Caki2 (cell line): ENCODE measurements at places on chromosomes 12 and 14.
A peak's percentile ranks its signal among the peaks of the same experiment; 100 is the strongest.

DNA sequence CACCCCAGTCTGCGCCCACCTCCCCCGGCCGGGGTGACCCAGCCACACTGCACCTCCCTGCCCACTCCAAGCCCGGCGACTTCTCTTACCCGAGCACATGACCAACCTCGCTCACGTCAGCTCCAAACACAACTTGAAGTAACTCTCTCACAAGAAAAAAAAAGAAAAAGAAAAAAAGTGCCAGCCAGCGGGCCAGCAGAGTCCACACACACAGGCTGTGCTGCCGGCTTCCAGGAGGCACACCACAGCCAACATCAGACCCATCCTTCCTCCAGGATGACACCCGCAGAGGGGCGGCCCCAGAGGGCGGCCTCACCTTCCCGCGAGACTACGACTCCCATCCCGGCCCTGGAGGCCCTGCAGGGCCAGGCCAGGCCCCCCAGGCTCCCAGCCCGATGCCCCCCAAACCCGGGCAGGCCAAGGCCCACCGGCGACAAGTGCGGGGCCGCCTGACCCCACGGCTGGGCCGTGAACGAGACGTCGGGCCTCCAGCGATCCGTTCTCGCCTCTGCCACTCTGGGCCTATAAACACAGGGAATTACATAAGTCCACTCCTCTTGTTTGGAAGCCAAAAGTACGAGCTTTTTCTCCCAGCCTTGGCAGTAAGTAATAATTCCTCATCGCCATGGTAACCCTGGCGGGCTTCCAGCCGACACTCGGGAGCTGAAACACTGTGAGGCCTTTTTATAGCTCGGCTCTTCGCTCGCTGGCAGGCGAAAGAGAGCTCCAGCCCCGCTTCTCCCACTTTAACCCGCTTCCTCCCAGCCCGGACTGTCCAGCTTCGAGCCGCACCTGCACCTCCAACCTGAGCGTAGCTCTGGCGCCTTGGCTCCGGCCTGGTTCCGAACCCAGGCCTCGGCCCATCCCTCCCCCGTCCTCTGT is 49.1 kb downstream of the NCOR2 start:
- peak; percentile 97 for DNase-seq

DNA sequence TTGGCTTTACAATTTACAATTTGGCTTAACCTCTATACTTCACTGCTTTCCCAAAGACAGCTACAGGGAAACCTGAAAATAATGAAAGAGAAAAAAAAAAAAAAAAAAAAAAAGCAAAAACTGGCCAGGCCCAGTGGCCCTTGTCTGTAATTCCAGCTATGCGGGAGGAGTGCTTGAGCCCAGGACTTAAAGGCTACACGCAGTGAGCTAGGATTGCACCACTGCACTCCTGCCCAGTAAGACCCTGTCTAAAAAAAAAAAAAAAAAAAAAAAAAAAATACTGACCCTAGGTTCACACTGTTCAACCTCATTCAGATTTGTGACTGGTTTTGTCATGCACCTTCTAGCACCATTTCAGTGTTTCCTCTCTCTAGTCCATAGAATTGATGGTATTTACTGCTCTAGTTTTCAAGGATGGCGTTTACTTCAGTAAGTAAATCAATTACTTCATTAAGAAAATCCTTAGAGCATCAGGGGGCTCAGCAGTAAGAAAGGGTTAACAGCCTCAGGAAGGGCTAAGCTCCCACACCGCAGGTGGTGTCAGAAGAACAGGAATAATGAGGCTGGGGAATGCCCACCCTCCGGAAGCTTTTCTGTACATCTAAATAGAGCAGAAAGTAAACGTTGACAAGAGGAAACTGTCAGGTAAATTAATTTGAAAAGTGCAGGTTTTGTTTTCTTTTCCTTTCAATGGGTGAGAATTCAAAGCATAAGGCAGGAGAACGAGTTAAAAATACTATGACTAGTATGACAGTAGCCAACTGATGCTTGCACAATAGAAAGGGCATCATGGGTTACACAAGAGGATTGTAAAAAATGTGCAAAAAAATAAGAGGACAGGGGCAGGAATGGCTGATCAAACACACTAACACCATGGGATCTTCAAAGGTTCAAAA is 115.0 kb upstream of the MDM1 start:
- DNase-seq, result no peak

DNA sequence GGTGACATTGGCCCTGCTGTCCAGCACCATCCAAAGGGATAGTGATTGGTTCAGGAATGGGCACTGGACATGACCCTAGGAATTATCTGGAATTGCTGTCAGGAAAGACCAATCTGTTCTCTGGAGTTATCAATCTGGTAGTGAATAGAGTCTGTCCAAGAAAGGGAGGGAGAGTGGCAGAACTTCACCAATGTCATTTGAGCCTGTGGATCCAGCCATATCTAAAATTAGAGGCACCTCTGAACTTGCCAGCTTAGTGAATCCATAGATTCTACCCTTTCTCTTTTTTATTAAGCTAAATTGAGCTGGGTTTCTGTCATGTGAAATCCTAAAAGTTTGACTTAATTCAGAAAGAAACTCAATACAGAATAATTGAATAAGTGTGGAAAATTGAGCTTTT is 93.9 kb downstream of the NKX2-1 start:
- no peak for DNase-seq

DNA sequence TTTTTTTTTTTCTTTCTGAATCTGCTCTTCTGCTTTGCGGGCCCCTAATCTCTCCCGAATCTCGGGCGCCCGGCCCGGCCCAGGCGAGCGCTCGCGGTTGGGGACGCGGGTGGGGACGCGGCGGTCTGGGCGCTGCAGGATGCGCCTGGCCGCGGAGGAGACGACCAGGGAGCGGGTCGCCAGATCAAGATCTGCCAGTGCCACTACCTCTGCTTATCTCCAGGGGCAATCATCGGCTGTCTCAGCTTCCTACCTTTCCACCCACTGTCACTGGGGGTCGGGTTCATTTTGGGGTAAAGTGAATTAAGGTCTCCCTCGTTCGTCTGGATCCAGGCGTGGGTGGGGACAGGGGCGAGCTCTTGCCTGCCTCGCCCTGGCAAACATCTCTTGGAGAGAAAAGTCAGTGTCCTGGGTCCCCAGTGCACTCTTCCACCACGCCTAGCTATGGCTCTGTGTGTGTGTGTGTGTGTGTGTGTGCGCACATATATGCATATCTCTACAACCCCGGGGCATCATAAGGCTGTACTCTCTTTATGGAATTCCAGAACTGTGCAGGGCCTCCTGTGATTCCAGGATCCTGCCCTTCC is 422.3 kb downstream of the VRK1 start:
- no peak for DNase-seq

- no peak for DNase-seq
These were observed 115.9 kb downstream of the NTN4 start for GRCh38 chr12:95674631-95675030.

DNA sequence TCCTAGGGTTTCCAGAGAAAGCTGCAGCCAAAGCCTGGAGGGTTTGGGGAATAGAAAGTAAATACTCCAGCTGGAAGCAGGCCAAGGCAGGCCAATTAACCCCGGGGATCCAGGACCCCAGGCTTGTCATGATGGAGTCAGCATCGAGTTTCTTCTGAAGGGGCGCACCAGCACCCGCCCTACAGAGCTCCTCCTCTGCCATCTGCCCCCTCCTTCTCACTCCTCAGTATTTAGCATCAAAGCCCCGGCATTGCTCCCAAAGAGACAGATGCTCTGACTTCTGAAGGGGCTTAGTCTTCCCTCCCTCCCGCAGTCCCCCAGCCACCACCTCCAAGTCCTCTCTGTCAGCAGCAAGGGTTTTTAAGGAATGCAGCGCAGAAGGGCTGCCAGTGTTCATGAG is 285.1 kb upstream of the NOS1 start:
- no peak for DNase-seq

- DNase-seq, result no peak
These were observed 31.0 kb upstream of the SLC38A1 start for GRCh38 chr12:46299851-46300250.

- no peak for DNase-seq
These were observed 181.4 kb downstream of the EFCAB11 start for GRCh38 chr14:89773151-89773550.

DNA sequence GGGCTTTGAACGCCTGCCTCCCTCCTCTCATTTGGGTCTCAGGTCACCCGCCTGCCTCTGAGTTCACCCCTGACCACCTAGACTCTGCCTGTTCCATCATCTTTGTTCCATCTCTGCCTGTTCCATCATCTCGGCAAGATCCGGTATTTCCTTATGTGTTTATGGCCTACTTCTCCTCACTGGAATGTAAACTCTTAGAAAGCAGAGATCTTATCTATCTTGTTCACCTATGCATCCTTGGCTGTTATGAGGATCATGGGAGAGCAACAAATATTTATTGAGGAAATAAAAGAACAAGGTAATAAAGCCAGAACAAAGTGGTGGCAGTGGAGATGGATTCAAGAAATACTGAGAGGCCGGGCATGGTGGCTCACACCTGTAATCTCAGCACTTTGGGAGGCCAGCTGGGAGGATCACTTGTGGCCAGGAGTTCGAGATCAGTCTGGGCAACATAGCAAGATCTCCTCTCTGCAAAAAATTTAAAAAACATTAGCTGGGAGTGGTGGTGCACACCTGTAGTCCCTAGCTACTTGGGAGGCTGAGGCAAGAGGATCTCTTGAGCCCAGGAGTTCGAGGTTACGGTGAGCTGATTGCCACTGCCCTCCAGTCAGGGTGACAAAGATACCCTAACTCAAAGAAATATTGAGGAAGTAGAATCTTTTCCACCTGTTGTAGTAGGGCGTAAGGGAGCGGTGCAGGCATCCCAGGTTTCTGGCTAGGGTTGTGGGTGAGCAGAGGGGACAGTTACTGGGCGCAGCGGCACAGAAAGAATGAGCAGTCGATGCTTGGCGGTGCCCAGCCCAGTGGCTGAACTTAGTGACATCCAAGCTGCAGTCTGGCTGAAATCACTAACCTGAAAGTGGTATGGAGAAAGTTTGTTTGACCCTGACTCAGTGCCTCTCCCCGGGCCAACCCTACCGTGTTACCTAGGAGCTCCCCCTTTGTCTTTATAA is 1.7 kb upstream of the KLC1 start:
- DNase-seq, result no peak

GRCh38 chr14:37147310-37147880 is 25.0 kb downstream of the SLC25A21 start:
- DNase-seq, result no peak

GRCh38 chr14:104239861-104240301 is 101.5 kb downstream of the KIF26A start:
- DNase-seq, result no peak

DNA sequence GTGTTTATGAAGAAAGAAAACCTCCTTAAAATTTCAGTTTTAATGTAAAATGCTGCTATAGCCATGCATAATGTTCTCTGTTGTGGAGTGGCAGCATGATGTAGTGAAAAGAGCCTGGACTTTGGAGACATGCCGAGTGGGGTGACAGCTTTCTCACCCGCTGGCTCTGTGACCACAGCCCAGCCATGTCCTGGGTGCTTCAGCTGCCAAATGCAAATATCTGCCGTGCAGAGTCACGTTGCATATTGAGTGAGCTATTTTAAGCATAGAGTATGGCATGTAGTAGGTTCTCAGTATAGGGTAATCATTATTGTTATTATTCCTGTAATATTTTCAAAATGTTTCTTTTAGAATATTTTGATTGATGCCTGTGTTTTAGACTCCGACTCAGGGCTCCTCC is 15.5 kb upstream of the TCTN2 start:
- no peak for DNase-seq

GRCh38 chr14:23485326-23485725 is 15.8 kb downstream of the NGDN start:
- DNase-seq, result no peak

GRCh38 chr14:24098927-24099813 is 5.1 kb downstream of the PCK2 start:
- no peak for DNase-seq

DNA sequence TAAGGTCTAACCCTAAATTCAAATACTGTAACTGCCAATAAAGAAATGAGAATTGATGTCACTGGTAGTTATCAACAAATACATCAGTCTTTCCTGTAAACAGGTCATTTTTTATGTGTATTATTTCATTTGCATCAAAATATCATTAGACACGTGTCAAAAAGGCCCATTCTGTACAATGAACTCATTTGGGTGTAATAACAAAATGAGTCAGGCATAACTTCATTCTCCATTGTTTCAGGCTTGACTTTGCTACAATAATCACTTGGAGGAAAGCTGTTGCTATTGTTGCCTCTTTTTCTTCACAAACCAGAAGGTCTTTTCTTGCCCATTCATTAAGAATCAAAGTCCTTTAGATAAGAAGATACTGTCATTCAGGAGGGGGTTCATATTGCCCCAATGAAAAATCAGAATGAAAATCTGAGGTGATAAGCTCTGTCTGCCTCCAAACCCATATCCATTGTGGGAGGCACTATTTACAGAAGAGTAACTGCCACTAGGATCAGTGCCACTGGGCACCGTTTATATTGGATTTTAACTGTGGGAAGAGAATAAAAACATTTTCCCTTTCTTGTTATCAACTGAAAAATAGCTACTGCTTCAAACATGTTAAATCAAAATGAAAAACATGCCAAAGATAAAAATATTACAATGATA is 10.1 kb downstream of the ENTPD5 start:
- no peak for DNase-seq

GRCh38 chr12:83629931-83630330 is 943.2 kb downstream of the TMTC2 start:
- no peak for DNase-seq

DNA sequence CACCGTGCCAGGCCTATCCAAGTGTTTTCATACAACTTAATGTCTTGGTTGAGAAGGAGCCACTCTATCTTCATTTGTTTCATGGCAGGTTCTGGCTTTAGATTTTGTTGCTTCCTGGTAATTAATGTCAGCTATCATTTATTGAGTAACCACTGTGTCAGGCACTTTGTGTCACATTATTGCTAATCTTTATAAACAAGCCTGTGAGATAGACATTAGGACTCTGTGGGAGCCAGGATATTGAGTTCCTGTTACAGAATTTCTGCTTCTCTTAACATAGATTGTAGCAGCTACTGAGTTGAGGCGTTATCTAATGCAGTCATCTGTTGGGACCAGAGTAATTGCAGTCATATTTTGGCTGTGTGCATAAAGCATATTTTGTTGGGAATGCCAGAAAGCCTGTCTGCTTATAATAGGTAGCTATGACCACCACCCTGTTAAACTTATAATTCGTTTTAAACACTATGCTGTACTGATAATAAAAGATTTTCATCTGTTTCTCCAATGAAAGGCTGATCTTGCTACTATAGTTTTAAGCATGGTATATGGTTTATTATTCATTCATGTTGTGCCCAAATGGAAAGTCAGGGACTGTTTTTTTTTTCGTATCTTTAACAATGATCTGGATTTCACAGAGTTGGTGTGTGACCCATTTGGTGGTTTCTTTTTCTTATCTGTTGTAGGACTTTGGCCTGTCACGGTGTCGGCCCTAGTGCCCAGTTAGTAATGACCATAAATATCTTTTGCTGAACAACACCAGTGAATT is 432.6 kb downstream of the PCNX1 start:
- no peak for DNase-seq
